Stimulated activated CD4-positive, alpha-beta T cell treated with anti-CD3 and anti-CD28 coated beads, TNF-alpha, amount 100 ng/mL, for 1 hour (primary cell): ENCODE measurements at places on chromosomes 5 and 9.

DNA sequence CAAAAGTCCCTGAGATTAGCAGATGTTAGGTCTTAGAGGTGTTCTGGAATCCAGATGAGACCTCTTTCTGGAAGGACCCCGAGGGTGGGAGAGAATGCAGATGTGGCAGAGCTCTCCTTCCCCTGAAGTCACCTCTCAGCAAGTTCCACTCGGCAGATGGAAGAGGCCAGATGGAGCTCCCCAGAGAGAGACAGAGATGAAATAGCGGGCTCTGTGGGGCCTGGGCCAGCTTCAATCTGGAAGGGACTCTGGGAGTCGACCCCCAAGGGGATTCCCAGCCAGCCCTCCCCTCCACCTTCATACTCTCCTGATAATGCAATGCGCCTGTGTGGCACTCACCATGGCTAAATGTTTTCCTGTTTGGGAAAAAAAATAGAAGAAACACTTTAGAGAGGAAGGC lies 60.2 kb downstream of the WNK2 start:
- DNase-seq = no peak

GRCh38 chr5:134101686-134102439 lies 12.6 kb upstream of the TCF7 start:
- DNase-seq = no peak

DNA sequence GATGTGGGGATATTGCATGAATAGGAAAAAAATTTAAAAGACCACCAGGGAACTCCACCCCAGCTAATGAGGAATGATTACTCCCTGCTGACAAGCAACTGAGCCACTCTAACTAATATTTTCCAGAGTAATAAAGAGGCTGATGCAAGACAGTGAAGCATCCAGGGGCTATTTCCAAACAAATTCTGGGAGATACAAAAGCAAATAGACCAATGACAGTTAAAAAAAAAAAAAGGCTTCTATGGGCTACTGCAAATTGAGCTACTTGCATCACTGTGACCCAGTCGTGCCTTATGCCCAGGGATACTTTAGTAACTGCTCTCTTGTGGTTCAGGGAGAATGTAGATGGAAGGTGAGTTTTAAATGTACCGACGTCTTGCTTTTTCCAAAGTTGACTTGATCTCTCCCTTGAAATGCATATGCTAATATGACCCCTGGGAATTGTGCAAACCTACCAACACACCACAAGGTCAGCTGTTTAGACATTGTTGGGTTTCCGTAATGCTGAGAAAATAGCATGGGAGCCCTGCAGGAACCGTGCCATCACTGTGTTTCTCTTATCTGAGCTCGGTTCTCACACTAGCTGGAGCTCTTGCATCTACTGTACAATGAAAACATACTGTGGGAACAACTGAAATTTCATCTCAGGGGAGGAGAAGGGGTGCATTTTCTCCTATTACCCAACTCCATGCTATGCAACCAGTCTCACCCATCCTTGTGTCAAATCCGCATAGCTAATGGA lies 250.6 kb upstream of the MAP3K1 start:
- no peak for DNase-seq

DNA sequence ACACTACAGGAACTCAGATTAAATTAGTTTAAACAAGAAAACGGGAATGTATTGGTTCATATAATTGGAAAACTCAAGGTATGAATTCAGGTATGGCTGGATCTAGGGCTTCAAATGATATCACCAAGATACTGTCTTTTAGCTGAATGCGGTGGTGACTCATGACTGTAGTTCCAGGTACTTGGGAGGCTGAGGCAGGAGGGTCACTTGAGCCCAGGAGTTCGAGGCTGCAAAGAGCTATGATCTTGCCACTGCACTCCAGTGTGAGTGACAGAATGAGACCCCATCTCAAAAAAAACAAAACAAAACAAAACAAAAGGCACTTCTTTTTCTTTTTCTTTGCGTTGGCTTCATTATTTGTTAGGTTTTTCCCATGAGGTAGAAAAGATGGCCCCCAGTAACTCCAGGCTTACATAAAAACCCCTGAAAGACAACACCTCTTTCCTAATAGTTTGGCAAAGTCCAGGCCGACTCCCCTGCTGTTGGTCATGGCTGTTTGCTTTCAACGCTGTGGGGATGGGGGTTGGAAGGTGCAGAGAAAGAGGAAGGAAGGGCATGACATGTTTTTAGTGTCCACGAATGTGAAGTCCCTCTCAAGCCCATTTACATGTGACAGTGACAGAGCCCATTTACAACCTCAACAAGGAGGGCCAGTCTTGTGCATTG lies 39.8 kb upstream of the CRB2 start:
- no peak for DNase-seq

DNA sequence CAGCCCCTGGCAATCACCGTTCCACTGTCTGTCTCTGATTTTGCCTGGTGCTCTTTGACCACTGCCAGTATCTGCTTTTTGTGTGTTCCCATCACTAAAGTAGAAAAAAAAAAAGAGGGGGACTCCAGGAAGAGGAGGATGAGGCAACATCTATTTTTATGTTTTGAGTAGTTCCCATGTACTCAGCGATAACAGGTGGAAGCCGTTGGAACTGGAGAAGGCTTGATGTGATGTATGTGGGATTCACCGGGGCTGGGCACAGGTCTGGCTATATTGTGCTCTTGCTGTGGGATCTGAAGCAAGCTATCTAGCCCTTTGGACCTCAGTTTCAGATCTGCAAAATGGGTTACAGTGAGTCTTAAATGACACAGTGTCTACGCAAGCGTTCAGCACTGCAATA lies 104.9 kb downstream of the SLIT3 start:
- no peak for DNase-seq

- DNase-seq = no peak
Measured at GRCh38 chr9:136823136-136824046, 15.6 kb downstream of the RABL6 start.

GRCh38 chr9:114011313-114011712 lies 66.8 kb downstream of the AMBP start:
- no peak for DNase-seq

DNA sequence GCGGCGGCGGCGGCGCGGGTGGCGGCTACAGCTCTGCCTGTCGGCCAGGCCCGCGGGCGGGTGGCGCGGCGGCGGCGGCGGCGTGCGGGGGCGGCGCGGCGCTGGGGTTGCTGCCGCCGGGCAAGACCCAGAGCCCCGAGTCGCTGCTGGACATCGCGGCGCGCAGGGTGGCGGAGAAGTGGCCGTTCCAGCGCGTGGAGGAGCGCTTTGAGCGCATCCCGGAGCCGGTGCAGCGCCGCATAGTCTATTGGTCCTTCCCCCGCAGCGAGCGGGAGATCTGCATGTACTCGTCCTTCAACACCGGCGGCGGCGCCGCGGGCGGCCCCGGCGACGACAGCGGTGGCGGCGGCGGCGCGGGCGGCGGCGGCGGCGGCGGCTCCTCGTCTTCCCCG lies 296 bp downstream of the ZSWIM6 start:
- DNase-seq = no peak

DNA sequence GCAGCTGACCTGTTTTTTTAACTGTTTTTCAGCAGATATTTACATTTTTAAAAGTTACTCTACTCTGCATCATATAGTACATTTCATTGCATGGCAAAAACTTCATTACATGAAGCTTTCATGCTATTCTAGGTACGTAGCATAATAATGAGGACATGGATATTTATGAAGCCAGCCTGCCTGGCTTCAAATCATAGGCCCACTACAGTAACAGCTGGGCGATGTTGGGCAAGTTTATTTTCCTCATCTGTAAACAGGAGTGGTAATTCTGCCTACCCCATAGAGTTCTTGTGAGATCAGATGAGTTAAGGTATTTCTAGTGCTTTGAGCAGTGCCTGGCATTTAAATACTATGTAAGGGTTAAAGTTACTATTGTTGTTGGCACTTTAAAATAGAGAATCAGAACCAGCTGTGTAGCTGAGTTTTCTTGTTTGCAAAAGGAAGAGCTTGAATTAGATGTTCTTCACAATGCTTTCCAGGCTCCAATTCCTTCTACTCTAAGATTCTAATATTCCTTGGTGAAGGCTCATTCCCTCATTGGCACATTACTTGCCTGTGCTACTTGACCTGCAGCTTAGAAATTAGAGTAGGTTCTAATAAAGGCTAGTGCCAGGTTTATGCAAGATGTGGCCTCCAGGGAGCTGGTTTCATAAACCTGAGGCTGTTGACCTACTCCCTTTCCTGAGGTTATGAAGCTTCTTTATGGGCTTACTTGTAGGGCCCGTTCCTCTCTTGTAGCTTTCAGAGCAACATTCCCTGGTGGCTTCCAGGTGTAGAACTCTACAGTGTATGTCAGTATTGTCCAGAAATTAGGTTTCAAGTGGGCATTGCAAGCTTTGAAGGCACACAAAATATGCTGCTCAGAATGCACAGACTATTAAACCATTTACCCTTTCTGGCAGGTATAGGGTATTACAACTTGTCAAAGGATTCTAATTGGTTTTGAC lies 14.5 kb downstream of the ANP32B start:
- DNase-seq = no peak

- no peak for DNase-seq
Measured at GRCh38 chr5:81789033-81789432, 38.1 kb upstream of the SSBP2 start.

DNA sequence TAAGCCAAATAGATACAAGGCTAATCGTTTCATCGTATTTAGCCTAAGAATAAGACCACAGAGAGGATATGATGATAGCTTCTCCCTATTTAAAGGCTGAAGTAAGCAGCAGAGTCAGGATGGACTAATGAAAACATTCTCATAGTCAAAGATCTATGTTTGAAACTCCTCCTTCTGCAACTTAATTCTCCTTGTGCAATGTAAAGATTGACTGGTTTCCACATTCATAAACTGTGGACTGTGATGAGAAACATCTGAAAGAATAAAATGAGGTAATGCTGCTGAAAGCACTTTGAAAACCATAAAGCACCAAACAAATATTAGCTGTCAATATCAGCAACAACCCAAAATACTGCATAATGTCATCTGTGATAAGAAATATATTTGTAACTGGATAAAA lies 361.9 kb downstream of the CSNK1G3 start:
- DNase-seq = no peak
